Stimulated activated CD4-positive, alpha-beta T cell treated with anti-CD3 and anti-CD28 coated beads, Interleukin-2, amount 100 ng/mL, for 24 hours (primary cell): ENCODE measurements at places on chromosomes 7 and 10.

DNA sequence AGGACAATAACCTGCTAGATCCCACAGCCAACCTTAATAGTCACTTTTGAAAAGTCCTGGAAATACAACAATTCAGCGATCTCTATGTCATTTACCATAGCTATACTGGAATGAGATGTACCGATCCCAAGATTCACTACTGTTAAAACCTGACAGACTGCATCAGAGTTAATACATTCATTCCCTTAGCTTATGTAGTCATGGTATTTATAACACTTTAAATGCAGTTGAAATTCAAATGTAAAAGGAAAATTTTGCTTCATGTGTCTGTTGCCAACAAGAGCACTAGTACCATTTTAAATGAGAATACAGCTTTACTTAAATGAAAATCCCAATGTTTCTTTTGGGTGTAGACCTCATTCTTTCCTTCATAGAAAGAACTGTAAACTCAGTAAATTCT, 11.1 kb upstream of the GGCT start:
- DNase-seq, result no peak

- no peak for DNase-seq
These were observed 95.0 kb downstream of the GRB10 start for GRCh38 chr7:50687575-50688225.

GRCh38 chr7:70093205-70093904, 495.1 kb downstream of the AUTS2 start:
- DNase-seq, result no peak

GRCh38 chr7:40579401-40579800, 444.6 kb downstream of the SUGCT start:
- no peak for DNase-seq

- no peak for DNase-seq
These were observed 1.1 kb downstream of the CAMK2G start for GRCh38 chr10:73873142-73873837.

DNA sequence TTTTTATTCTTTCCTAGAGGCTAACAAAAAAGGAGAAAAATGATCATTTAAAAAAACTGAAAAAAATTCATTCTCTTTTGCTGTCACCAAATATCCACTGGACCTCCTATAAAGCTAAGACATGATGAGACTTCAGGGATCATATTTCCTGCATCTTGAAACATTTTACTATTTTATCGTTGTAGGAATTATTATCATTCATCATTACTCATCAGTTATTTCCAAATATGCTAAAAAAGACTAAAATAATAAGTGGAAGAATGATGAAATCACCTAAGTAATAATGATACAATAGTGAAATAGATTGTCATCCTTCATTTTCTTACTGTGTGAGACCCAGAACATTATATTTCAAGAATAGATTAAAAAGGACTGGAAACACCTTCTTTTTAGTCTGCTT, 28.3 kb downstream of the TAF3 start:
- no peak for DNase-seq

GRCh38 chr7:13091974-13092707, 404.7 kb downstream of the ARL4A start:
- no peak for DNase-seq

- no peak for DNase-seq
These were observed 1083.1 kb downstream of the KCNMA1 start for GRCh38 chr10:76554478-76554877.

DNA sequence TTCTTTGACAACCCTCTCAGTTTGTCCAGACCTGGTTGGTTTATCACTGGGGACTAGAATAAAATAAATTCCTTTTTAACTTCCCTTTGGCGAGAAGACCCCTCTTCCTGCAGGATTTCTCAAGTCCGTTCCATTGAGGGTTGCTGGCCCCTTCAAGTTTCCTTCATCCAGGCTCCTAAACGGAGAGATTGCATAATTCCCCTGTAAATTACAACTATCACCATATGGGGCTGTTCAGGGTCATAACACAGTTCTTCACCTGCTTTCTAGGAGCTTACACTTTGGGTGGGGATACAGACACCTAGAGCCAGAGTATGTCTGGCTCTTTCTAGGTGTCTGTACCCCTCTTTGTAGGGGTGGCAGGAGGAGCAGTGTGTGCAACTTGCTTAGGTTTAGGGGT, 3.3 kb upstream of the COPS6 start:
- DNase-seq, result no peak

- no peak for DNase-seq
These were observed 22.7 kb downstream of the ELFN1 start for GRCh38 chr7:1692515-1693418.

DNA sequence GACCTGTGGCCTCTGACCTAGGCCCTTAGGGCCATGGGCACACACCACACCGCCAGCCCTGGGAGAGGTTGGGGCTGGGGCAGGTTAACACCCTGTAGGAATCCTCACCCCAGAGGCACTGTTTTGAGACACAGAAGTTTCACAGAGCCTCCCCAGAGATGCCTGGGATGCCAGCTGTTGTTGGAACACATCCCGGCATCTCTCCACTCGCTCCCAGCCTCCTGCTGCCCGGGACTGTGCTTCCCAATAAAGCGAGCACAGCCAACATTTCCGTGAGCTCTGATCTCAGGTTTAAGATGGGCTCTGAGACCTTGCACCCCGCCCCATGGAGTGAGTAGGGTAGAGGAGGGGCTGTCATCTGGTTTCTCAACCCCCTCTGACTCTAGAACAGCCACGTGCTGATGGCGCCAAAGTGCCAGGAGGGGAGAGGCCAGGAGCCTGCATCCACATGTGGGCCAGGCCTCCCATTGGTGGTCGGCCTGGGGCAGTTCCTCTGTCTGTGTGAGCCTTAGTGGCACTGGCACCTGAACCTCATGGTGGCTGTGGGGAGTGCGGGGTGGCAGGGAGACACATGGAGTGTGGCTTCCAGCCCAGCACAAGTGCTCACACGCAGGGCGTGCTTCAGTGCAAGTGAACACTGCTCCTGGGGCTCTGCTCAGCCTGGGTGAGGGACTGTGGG, 54.7 kb downstream of the RASGEF1A start:
- no peak for DNase-seq

DNA sequence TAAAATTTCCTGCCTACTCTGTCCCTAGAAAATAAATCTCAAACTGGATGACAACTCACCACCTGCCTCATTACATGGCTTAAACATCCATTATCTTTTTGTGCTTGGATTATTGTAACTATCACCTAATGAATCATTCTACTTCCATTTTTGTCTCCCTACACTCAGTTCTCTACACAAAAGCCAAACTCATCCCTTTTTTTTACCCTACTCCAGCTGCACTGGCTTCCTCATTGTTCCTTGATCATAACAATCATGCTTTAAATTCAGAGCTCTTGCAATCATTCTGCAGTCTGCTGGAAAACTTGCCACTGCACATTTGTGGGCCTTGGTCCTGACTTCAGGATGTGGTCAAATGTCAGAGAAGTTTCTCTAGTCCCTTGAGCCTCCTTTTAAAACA, 280.0 kb downstream of the DGKB start:
- no peak for DNase-seq
